HAP-1 (cell line): ENCODE measurements at places on chromosomes 6 and 20.

- no peak for DNase-seq
Measured at GRCh38 chr20:61380545-61380915, 128.5 kb downstream of the CDH4 start.

DNA sequence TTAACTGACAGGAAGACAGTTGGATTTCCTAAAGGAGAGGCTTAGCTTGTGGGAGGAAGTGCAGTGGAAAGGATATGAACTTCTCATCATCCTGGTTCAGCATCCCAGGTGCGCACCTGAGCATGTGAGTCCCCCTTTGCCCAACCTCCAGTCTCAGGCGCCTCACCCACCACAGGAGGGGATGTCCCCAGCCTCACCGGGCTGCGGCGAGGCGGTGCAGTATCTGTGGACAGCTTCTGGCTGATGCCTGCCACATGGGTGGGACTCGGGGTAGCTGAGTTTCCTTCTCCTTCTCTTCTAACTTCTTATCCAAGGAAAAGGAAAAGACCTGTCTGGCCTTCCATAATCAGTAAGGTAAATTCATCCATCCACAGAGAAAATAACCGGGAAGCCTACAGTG, 539.3 kb upstream of the AGPAT4 start:
- no peak for DNase-seq

- DNase-seq = no peak
Measured at GRCh38 chr6:149164199-149164750, 153.2 kb upstream of the TAB2 start.

DNA sequence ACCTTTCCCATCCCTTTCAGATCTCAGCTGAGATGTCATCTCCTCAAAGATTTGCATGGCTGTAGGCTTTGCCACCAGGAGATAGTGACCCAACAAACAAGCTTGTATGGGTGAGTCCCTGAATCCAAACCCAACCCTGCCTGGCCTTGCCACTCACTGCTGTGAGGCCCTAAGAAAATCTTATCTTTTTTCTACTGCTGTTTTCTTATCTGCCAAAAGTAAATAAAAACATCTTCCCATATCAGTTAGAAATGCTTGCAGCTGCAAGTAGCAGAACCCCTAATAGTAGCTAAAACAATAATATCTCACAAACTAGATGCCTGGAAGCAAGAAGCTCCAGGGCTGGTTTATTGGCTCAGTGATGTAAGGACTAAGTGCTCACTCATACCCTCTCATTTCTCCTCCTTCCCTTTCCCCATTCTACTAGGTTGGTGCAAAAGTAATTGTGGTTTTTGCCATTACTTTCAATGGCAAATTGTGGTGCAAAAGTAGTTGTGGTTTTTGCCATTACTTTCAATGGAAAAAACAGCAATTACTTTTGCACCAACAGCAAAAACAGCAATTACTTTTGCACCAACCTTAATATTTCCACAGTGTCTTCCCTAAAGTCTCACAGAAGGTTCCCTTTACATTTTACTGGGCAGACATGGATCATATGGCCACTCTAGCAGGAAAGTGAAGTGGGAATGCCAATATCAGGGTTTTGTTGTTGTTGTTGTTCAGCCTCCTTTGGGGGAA, 56.7 kb upstream of the PSMF1 start:
- DNase-seq = no peak

DNA sequence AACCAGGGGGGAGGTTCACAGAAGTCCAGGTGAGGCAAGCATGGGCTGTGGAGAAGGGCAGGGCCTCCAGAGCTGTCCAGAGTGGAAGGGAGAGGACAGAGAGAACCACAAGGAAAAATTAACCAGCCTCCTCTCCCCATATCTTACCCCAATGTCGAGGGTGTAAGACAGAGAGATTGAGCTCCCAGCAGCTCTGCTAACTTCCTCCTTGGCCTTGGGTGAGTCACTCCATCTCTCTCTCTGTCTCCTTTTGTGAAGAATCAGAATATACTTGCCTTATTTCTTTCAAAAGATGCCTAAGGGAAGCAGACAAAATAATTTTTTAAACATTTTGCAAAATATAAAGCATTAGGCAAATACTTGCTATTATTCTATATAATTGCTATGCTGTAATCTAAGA, 58.3 kb upstream of the IYD start:
- no peak for DNase-seq

DNA sequence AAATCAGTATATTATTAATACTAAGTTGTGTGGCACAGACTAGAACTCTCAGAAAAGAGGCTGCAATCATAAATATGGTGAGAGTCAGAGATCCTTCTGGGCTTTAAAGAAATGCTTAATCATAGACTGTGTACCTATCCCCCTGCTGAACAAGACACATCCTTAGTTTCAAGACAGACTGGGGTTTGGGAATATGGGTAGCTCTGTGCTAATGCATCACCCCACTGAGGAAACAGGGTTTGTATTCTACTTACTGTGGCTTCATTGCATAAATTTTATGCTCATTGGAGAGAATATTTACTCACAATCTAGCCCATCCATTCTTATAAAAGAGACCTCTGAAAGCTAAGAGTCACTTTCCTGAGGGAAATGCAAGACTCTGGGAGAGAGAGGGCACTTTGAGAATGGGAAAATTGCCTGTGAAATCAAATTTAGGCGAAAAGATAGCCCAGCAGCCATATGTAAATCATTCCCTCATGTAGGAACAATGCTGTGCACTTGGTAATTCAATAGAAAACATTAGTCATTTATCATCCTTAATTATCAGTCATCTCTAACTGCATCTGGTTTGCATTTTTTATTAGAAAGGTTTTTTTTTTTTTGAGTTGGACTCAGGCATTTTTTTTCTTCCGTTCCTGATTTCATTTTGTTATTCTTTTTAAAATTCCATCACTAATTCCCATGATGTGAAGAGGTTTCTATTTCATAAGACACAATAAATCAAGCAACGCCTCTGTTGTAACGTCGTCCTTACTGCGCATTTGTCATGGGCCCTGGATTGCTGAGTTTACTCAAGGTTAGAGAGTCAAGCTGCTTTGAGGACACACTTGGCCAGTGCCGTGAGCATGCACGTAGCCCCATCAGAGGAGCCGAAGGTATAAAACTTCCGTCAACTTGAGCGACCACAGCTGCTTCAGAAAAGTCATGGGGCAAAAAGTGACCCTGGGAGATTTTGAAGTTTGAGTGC, 91.8 kb downstream of the TRMT11 start:
- DNase-seq = no peak

- DNase-seq = no peak
Measured at GRCh38 chr20:53840532-53840931, 229.9 kb downstream of the BCAS1 start.

GRCh38 chr20:2301164-2301622, 5.4 kb downstream of the TGM3 start:
- no peak for DNase-seq

DNA sequence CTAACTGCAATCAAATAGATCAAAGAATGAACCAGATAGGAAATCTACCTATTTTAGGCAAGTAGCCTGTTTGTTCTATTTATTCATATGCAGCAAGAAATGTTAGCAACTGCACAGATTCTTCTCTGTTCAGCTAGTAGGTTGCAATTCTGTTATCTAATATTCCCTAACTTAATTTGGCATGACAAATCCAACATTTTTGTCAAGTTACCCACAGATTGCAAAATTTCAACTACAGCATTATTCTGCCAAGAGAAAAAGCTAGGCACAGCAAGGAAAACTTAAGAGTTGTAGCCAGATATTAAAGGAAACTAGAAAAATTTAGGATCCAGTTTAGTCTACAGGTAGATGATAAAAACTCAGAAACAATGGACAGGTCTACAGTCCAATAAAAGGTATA, 104.4 kb upstream of the SYNCRIP start:
- no peak for DNase-seq

DNA sequence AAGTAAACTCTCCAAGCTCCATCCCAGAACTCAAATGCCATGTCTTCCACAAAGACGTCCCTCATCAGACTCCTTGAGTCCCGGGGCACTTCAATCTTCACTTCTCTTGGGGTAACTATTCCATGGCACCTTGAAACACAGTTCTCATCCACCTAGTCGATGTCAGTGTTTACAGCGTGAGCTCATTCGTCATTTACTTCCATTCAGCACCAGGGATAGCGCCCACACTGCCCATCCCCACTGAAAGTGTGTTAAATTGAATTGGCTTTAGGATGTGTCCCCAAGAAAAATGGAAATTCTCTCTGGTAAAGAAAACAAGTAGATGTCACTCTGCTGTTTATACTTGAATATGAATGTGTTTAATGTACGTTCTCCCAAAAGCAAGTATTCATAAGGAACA, 31.3 kb downstream of the KCNK15 start:
- peak; percentile 65 for DNase-seq

DNA sequence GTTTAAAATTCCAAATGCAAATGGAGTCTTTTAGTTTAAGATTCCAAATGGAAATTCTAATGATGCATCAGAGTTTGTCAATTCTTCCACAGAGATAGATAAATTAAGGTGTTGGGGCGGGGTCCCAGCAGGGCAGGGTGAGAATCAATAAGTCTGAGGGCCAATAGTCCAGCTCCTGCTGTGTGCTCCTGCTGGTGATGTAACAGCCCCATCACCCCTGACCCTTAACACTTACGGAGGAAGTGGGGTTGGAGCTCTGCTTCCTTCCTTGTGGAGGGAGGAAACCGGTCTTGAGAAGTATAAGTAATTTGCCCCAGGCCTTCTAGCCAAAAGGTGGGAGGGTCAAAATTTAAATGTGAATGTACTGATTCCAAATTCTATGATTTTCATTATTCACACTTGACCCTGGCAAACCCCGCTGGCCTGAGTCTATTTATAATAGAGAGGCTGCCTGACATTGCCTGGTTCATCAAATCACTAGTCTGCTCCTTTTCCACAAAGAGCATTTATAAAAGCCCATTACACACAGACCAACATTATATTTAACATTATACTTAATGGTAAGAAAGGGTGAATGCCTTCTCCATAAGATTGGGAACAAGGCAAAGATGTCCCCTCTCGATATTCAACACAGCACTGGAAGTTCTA, 17.2 kb downstream of the ZBTB2 start:
- DNase-seq = peak; percentile 23

DNA sequence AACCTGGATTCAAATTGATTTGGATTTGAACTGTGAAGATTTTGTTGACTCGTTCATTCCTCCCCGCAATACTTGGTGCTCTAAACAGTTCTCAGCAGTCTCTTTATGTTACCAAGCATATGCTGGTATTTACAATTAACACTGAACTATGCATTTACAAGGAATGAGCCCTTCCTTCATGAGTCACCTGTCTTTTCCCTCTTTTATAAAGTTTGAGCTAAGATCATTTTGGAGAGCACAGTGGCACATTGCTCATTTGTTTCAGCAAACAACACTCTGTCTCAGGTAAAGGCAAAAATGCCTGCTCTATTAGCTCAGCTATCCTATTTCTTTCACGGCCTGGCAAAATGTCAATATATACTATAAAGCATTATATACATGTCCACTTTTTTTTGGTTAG, 285.4 kb downstream of the PHACTR1 start:
- DNase-seq = no peak

DNA sequence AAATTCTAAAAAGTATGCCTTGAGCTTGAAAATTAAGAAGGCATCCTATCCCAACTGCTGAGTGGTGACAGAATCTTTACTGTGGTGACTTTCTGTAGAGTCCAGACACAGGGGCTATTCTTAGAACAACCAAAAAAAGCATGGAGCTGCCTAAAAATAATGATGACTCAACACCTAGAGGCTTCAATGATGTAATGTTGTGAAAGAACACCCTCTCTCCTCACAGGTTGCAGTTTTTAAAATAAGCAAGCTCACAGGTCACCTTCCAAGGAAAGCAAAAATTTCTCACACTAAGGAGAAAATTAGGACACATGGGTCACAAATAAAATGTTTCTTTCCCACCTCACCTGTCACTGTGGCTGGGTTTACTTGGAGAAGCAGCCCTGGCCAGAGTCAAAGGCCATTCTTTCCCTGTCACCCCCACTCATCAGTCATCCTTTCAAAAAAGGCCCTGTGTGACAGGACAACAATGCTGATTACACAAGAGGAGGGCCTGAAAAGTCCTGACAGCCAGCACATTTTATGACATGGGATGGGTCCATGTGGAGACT, 53.5 kb downstream of the RCAN2 start:
- DNase-seq = no peak

DNA sequence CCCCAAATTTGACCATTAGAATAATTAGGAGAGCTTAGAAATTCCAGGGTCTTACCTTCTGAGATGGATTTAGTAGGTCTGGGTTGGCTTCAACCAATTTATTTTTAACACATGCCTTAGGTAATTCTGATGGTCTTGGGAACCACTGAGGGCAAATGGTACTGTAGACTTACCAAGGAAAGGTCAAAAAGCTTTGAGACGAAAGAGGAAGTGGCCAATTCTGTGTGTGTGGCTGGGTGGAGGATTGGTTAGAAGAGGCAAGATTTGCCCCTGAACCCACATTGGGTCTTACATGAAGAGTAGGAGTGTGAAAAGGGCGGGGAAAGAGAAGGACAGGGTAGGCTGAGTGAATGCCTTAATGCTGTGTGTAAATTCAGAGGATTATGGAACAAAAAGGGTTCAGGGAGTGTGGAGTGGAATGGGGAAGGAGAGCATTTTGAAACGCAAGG, 2.7 kb downstream of the ITCH start:
- peak; percentile 33 for DNase-seq

DNA sequence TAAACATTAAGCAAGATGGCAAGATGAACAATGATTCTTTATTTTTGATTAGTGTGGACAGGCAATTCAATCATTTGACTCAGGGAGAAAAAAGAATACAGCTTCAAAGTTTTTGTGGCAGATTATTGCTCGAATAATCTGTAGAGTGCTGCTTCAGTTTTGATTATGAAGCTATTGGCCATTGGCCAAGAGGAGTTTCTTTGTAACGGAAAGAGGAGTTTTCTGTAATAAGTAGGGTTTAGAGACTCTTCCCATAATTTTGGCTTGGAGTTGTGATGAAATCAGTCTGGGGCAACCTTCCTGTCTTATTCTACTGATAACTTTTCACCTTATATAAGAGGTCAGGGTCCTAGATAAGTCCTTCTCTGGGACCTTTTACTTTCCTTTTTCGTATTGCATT, 256.7 kb upstream of the RAB32 start:
- no peak for DNase-seq

GRCh38 chr20:33672426-33673113, 1.7 kb downstream of the NECAB3 start:
- no peak for DNase-seq

GRCh38 chr6:54448617-54449016, 140.4 kb downstream of the TINAG start:
- DNase-seq = no peak

DNA sequence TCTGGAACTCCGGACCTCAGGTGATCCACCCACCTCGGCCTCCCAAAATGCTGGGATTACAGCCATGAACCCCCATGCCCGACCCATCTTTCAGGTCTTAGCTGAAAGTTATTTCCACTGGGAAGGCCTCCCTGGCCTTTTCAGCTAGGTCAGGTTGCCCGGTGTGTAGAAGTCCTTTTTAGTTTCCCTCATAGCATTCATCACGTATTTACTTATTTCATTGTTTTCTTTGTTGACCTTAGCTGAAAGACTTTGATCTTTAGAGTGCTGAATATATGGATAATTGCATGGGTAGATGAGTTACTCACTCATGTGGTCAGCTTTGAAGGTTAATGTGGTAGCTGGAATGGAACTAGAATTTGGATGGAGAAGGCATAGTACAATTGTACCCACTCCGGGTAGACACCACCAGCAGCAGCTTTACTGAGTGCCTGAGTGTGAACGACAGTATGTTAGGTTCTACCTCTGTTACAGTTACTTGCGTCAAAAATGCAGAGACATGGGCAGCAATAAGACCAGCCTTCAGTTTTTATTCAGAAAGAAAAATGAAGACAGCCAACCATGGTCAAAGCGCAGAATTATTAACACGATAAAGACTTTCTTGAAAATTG, 9.1 kb downstream of the KIZ start:
- DNase-seq = no peak
